ENCODE measurements at places on chromosomes 12 and 14. TPM values are rescaled to one million over a fixed set of nuclear protein-coding genes. Genes with fewer than 3 reads are reported as not detected.

Gene SH2B3
- total RNA-seq: 66.9 TPM

Gene AVPR1A
- not detected for total RNA-seq

Gene PNMA1
- 25.3 TPM for total RNA-seq

Gene KMT2D
- total RNA-seq: 29.7 TPM

Gene DDN
- 0.26 TPM for total RNA-seq

Gene PIP4K2C
- total RNA-seq: 11.8 TPM

Gene SART3
- total RNA-seq: 74.3 TPM

Gene CD163L1
- total RNA-seq: 1.3 TPM

Gene CCDC177
- total RNA-seq: not detected

Gene PTGER2
- total RNA-seq: not detected
